NCI-H2081 treated with DMSO at 0.1 percent for 48 hours (cell line): ENCODE measurements at places on chromosomes 12 and 14.

DNA sequence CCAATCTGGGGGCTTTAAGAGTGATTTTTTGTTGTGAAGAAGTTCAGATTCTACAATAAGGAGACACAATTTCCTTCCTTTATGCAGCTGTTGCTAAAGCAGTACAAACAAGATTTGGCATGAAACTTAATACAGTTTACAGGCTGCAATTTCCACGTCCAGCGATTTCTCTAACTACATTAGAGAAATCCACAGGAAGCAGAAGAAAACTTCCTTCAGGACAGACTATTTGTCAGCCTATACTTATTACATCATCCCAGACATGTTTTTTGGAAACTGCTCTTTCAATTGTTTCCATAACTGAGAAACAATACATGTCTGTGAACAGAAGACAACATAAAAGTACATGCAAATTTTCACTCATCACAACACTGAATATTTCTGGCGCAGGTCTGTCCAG, 204.3 kb downstream of the TTC7B start:
- no peak for DNase-seq

- no peak for DNase-seq
Observed at GRCh38 chr14:54756656-54757392, 145.8 kb downstream of the GCH1 start.

DNA sequence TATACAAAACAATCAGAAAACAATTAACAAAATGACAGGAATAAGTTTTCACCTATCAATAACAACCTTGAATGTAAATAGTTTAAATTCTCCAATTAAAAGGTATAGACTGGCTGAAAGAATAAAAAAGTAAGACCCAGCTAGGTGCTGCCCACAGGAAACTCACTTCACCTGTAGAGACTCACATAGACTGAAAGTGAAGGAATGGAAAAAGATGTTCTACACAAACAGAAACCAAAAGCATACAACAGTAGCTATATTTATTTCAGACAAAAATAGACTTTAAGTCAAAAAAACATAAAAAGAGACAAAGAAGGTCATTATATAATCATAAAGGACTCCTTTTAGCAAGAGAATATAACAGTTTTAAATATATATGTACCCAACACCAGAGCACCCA, 152.4 kb upstream of the PWP1 start:
- DNase-seq, result no peak

DNA sequence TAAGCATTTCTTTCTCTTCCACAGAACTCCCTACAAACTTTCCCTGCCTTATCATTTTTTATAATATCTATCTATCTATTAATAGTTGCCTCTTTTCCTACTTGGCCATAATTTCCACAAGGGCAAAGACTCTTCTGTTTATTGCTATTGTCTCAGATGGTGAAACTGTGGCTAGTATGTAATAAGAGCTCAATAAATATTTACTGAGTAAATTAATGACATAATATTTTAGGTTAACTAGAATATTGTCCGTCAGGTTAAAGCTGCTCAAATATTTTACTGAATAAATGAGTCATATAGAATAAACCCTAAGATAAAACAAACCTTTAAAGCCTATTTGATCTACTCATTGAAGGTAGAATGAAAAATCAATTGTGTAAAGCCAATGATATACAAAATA, 240.5 kb downstream of the PPFIA2 start:
- DNase-seq, result no peak

GRCh38 chr12:55845785-55846496, 3.2 kb upstream of the MMP19 start:
- no peak for DNase-seq

- no peak for DNase-seq
Observed at GRCh38 chr12:91870872-91871707, 274.6 kb downstream of the BTG1 start.

GRCh38 chr14:22887990-22888378, 5.0 kb downstream of the REM2 start:
- no peak for DNase-seq

GRCh38 chr12:16473610-16474326, 126.3 kb downstream of the MGST1 start:
- no peak for DNase-seq

GRCh38 chr12:103462675-103463074, 33.1 kb downstream of the C12orf42 start:
- DNase-seq, result no peak

GRCh38 chr12:96456265-96456974, 33.0 kb upstream of the CFAP54 start:
- no peak for DNase-seq
